Urinary bladder (tissue), 4 donors: ENCODE measurements at places on chromosomes 16 and 17. TPM values are rescaled to one million over a fixed set of nuclear protein-coding genes. Genes with fewer than 3 reads are reported as not detected.

Gene WSCD1
- 2.8 TPM for polyA plus RNA-seq

Gene FSCN2
- polyA plus RNA-seq, result 0.43 TPM

Gene CEP295NL
- polyA plus RNA-seq, result 0.28 TPM

Gene NKD1
- 5.9 TPM for polyA plus RNA-seq

DNA sequence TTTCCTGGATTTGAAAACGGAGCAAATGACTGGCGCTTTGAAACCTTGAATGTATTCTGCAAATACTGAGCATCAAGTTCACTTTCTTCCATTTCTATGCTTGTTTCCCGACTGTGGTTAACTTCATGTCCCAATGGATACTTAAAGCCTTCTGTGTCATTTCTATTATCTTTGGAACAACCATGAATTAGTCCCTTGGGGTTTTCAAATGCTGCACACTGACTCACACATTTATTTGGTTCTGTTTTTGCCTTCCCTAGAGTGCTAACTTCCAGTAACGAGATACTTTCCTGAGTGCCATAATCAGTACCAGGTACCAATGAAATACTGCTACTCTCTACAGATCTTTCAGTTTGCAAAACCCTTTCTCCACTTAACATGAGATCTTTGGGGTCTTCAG, 32.3 kb downstream of the BRCA1 start:
- no peak for DNase-seq

DNA sequence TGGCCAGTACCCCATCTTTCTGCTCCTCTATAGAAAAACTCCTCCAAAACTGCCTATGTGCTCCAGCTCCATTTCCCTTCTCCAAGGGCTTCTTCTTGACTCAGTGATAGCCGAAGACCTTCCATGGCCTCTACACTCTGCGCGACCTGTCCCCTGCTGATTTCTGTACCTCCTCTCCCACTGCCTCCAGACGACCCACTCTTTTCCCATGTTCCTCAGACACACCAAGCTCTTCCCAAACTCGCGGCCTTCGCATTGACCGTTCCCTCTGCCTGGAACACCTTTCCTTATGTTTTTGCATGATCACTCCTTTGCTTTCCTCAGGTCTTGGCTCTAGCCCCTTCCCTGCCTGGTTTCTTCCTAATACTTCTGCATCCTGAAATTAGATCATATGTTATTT, 255.6 kb upstream of the SDK2 start:
- no peak for DNase-seq

- no peak for DNase-seq
These were observed 23.8 kb downstream of the SHISA9 start for GRCh38 chr16:12925026-12925800.

- DNase-seq, result no peak
These were observed 57.8 kb downstream of the ENGASE start for GRCh38 chr17:79132271-79133064.

GRCh38 chr17:46205975-46206374, 12.7 kb upstream of the KANSL1 start:
- DNase-seq, result no peak

- DNase-seq, result no peak
These were observed 26.8 kb downstream of the WSCD1 start for GRCh38 chr17:6097005-6097279.

DNA sequence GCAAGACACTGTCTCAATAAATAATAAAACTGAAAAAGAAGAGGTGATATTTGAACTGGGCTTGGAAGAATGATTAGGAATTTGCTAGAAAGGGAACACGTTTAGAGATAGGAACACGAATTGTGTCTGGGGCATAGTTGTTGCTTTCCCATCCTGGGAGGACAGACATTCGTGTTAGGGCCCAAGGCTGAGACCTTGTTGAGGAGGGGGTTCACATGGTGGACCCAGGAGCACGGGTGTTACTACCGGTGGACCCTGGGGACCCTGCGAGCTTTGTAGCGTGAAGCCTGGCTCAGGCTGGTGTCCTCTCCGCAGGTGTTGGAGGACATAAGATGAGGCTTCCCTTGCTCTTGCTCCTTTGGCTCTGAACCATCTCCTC, 1.2 kb downstream of the ACSF3 start:
- no peak for DNase-seq

DNA sequence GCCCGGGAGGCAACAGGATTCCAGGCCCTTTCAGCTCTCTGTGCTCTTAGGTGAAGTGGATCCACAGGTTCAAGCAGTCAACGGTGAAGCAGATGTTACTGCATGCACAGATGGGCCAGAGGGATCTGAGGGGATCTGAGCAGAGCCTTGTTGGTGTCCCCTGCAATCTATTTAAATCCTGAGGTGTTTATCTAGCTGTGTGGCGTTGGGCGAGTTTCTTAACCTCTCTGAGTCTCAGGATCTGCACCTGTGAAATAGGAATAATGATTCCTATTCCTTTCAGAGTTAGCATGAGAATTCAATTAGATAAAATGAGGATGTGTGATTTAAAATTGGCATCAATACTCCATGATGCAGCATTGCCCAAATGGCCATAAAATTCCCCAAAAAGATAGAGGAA, 237.3 kb upstream of the CDH5 start:
- no peak for DNase-seq
